ENCODE measurements at places on chromosomes 6 and 20.

- DNase-seq = no peak
These were observed 12.1 kb downstream of the PXDC1 start for GRCh38 chr6:3739311-3739897.

GRCh38 chr20:31945785-31946184, 6.1 kb downstream of the PDRG1 start:
- no peak for DNase-seq

DNA sequence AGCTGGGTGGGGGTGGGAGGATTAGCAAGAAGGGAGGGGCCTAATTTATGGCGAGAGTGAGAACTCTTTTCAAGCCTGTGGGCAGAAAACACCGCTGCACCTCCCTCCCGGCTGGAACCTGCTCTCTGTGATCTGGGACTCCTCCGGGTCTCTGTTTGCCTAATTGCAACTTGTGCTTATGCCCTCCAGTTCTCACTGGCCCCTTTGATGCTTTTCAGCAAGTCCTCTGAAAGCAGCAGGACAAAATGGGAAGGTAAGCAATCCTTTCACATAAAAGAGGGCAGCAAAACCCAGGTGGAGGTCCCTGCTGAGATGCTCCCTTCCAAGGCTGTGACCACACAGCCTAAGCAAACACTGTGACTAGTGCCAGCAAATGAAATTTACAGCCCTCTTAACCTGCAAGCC, 523.0 kb upstream of the FLRT3 start:
- no peak for DNase-seq

DNA sequence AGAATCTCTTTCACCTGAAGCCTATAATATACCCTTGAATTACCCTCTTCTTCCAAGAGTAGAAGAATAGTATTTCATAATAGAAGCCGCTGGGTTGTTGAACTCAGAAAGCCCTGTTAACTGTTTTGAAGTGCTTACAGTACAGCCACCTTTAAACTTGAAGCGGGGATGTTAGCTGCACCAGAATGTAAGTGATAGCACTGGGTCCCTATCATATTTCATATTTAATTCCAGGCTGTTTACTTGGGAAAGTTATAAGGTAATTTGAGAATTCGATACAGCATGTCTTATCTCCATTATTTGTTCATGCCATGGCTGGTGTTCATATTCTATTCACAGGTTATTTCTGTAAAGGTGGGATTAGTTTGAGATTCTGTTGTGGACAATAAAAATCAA, 63.5 kb upstream of the VSTM2L start:
- no peak for DNase-seq

DNA sequence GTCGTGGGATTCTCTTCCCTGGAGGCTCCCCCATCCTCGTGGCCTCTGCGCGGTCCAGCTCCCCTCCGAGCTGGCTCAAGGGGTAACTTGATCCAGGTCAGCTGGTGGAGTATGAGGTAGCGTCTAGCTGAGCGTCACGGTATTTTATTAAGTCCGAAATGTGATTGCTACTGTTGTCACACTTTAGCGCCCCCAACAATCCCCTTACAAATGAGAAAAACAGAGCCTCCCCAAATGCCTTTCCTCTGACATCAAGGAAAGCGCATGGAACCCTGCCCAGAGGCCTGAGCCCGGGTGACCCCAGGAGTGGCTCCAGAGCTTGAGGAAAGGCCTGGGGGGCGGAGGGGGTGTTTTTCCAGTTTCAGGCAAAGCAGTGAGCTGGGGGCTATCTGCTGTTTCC, 192.4 kb downstream of the ZMYND8 start:
- no peak for DNase-seq

DNA sequence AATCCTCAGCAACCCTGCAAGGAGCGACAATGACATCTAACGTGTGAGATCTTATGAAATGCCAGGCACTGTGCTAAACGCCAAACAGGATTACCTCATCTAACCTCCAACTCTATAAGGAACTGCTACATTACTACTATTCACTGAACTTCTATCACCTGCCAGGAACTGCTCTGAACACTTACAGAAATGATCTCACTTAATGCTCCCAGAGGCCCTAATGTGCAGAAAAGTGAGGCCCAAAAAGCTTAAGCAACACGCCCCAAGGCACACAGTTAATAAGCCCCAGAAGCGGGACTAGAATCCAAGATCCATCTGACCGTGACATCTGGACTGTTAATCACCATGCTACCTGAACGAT, 28.5 kb downstream of the TRAM2 start:
- no peak for DNase-seq

GRCh38 chr6:119568580-119568979, 219.0 kb upstream of the MAN1A1 start:
- no peak for DNase-seq

DNA sequence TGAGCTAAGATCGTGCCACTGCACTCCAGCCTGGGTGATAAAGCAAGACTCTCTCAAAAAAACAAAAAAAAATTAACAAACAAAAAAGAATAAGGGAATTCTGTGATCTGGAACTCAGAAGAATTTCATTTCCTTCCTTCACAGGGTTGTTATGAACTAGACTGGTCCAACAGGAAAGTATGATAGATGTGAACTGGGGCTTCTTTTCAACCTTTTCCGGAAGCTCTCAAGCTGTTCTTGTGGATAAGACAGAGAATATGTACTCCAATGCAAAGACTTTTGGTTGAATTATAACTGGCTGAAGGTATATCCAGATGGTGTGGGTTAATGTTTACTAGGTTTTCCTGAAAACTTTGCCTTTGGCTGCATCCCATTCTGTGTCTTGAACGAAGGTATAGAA, 5.3 kb downstream of the RNF8 start:
- DNase-seq = no peak

DNA sequence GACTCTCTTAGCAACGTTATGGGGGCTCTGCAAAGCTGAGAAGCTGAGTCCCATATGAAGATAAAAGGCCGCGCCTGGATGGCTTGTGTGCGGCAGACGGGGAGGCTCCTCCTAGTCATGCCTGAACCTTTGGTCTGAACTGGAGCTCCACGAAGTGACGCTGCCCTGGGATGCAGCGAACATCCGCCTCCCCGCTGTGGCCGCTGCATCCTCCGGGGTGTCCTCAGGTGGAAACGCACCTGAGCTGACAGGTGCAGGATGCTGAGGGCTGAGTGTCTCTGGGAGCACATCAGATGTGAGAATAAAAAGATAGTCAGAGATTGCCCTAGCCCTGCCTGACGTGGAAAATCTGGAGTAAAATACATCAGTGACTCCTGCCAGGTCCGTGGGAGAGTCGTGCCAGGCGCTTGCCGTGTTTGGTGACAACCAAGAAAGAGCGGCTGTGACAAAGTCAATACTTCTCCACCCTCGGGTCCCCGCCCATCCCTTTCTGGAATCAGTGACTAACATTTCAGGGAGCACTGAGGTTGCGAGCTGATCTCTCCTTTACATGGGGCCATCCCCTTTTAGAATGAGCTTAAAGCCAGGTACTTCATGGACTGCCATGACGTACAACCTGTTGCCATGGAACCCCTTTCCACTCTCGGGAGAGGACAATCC, 162.8 kb upstream of the AFDN start:
- no peak for DNase-seq

GRCh38 chr20:10553326-10553984, 118.3 kb downstream of the SLX4IP start:
- peak; percentile 51 for DNase-seq

GRCh38 chr20:53260168-53260567, 288.0 kb downstream of the TSHZ2 start:
- no peak for DNase-seq

GRCh38 chr20:61888101-61888865, 177.4 kb downstream of the TAF4 start:
- no peak for DNase-seq

- DNase-seq = peak; percentile 2
These were observed 150.8 kb downstream of the ESR1 start for GRCh38 chr6:151958332-151958731.

DNA sequence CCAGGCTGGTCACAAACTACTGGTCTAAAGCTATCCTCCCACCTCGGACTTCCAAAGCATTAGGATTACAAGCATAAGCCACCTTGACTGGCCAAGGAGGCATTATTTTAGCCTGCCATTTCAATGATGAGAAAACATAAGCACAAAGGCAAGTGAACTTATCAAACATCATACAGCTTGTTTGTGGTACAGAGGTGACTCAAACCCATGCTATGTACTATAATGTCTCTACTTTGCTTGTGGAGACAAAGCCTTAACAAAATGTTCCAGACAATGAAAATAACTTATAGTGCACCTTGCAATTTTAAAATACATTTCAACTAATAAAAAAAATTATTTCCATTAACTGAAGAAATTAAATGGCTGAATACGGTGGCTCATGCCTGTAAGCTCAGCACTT, 26.2 kb downstream of the HDAC2 start:
- DNase-seq = no peak
